ENCODE measurements at places on chromosomes 3 and 15.

GRCh38 chr3:148202386-148202785 lies 495.3 kb upstream of the AGTR1 start:
- DNase-seq: no peak

- no peak for DNase-seq
Measured at GRCh38 chr3:95029644-95030043, 966.8 kb downstream of the NSUN3 start.

DNA sequence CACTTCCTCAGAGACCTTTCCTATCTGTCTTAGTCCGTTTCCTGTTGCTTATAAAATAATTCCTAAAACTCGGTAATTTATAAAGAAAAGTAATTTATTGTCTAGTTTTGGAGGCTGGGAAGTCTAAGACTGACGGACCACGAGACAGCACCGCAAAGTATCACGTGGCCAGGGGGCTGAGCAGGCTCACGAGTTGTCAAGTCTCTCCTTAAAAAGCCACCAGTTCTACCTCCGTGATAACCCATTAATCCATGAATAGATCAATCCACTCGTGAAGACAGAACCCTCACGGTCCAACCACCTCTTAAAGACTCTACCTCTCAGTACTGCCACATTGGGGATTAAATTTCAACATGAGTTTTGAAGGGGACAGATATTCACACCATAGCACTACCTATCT lies 821 bp downstream of the LINS1 start:
- no peak for DNase-seq

- peak; percentile 66 for DNase-seq
Measured at GRCh38 chr3:61181874-61182273, 69.4 kb downstream of the FHIT start.

DNA sequence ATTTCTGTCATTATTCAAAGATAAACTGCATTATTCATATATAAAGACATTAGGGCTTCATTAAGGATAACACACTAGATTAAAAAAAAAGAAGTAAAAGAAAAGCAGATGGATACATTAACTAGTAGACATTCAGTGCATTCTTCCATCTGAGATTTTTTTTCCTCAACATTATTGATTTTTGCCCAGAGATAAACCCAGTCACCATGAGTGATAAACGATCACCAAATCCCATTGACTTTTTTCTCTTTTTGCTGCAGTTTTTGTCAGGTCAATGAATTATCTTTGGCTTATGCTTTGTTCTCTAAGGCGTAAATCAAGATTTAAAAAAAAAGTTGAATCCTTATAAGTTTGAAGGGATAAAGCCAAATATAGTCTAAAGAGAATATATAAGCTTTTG lies 925.0 kb downstream of the GBE1 start:
- no peak for DNase-seq

GRCh38 chr15:65287520-65287855 lies 805 bp upstream of the PARP16 start:
- DNase-seq: no peak

DNA sequence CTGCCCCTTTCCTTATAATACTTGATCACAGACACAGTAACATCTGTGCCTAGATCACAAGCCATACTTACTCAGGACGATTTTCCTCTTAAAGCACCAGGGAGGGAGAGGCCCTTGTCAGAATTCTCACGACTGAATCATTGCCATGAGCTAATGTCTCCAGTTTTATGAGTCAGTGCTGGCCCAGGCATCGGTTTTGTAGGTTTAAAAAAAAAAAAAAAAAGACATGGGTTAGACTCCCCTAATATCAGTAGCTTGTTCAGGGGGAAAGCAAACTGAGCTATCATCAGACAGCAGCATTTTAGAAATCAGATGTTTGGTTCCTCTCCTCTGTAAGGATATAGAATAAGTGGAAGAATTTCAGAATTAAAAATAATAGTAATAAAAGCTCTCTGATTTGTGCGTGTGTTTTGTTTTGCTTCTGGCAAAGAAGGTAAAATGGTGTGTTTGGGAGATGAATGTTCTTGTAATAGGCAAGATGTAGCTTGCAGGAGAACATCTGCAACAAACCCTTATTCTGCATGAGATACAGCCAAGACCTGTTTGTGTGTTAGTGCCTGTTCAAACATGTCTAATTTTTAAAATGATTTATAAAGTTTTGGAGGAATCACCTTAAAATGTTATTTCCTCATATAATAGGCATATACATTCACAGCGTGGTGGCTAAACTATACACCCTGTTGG lies 193.6 kb downstream of the TP63 start:
- DNase-seq: no peak

DNA sequence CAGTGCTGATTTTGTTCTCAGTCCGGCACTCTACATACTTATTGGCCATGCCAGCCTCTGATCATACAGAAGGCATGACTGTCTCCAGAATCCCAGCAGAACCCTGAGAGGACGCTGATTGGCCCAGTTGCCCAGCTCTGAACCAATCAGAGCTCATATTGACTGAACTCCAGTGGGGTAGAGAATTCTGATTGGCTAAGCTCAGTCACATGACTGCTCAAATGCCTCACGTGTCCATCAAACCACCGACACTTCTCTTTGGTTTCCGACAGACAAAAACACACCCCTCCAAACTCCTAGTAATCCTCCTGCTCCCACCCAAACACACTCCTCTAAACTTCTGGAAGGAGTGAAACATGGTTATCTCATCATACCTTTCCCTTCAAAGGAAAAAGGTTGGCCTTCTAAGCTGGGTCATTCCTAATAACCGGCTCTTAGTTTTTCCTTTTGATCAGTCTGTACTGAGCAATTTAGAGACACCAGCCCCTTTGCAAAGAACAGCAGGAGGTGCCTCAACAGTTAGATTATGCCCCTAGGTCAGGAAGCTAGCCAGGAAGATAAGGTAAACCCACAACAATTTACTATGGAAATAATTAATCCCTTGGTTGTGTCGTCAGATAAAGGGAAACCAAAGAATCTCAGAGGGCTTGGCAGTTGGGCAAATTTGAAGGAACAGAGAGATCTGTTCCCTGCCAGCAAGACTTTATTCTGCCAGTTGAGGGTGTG lies 187.8 kb downstream of the TLE3 start:
- no peak for DNase-seq

GRCh38 chr15:42145546-42146455 lies 10.6 kb downstream of the PLA2G4F start:
- DNase-seq: no peak
